ENCODE measurements at places on chromosomes 13 and 19.

GRCh38 chr13:112870737-112871287 is 98.2 kb upstream of the MCF2L start:
- DNase-seq, result no peak

GRCh38 chr19:45350477-45351058 is 10.0 kb downstream of the KLC3 start:
- no peak for DNase-seq

- DNase-seq, result peak; percentile 93
These were observed 18.5 kb downstream of the TMED1 start for GRCh38 chr19:10817291-10818038.

GRCh38 chr13:99505814-99506269 is 4.6 kb downstream of the TM9SF2 start:
- DNase-seq, result no peak

GRCh38 chr13:19067767-19068166 is 113.9 kb downstream of the TUBA3C start:
- DNase-seq, result no peak

DNA sequence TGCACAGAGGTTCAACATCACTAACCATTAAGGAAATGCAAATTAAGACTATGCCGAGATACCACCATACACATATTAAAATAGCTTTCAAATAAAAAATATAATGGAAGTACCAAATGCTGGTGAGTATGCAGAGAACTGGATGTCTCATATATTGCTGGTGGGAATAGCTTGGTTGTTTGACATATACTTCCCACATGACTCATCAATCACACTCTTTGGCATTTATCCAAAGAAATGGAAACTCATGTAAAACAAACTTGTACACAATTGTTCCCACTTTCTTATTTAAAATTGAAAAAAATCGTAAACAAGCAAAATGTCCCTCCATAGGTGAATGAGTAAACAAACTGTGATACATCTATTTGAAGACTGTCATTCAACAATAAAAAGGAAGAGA is 982.6 kb upstream of the ATXN8OS start:
- no peak for DNase-seq

- no peak for DNase-seq
These were observed 50.2 kb downstream of the CPAMD8 start for GRCh38 chr19:16976446-16976845.

GRCh38 chr19:1747285-1748114 is 5.8 kb upstream of the ONECUT3 start:
- DNase-seq, result peak; percentile 17

GRCh38 chr13:26457212-26457611 is 100.3 kb upstream of the WASF3 start:
- no peak for DNase-seq
